AG20443 (cell line): ENCODE measurements at places on chromosomes 5 and 9.

- no peak for DNase-seq
Measured at GRCh38 chr9:109258481-109259302, 62.2 kb downstream of the EPB41L4B start.

- no peak for DNase-seq
Measured at GRCh38 chr9:130639866-130640555, 24.4 kb upstream of the PRDM12 start.

DNA sequence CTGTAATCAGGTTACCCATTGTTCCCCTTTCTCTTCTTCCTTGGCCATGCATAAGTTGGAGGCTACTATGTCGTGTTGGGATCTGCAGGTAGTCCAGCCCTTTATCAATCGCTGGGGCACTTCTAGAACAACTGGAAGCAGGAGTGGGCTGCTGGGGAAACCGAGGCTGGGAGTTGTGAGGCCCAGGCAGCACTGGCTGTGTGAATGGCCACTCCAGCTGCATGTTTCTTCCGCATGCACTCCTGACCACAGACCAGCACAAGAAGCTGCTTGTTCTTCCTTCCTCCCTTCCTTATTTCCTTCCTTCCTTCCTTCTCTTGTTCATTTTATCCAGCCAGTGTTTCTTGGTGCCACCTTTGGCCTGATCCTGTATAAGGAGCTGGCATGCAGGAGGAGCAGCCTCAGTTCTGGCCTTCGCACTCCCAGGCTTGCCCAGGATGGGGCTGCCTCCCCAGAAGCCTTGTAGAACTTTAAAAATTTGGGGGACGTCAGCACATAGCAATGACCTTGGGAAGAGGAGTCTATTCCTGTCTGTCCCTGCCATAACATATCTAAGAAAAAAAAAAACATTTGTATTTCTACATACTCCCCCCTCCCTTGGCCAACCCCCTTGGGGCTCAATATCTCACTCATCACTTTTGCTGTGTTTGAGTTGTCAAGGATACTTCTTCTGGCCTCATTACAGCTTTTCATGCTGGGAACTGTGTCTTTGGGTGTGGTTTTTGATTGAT is 20.8 kb upstream of the CXCL14 start:
- no peak for DNase-seq

- DNase-seq: no peak
Measured at GRCh38 chr5:149319174-149319573, 26.1 kb upstream of the GRPEL2 start.

DNA sequence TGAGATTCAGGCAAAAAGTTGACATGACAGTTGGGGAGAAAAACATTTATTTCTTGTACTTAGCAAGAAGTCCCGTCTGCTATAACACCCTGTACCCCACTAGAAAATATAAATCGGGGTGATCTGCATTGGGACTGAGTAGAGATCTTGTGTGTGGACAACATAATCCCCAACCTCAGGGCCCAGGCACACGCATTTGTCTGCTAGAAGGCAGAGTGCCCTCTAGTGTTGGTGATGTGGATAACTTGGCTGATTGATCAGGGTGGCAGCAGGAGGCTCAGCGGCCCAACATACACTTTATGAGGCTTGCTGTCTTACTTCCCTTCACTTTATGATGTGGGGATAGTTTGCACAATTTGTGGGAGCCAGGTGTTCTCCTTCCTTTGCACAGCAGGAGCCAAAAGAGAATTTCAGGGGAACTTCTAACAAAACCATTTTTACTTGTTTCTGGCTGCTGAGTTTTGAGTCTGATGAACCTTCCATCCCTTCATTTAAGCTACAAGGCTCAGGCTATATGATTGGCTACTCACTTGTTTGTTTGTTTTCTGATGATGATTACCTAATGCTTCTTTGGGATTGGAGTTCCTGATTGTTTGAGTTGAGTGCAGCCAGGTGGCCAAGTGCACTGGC is 263.2 kb downstream of the DMAC1 start:
- peak; percentile 40 for DNase-seq
